ENCODE measurements at places on chromosomes 4 and X.

DNA sequence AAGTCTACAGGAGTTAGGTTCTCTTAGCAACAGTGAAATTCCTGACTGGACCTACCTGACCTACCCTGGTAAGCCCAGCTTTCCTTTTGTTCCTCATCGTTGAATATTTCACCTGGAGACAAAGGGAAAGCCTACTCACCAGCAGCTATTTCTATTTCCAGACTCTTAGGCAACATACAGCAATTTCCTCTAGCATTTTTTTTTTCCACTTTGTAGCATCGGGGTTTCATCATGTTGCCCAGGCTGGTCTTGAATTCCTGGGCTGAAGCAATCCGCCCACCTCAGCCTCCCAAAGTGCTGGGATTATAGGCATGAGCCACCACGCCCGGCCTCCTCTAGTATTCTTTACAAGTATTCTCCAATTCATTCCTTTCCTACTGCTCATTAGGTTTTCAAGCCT, 6.8 kb upstream of the S100G start:
- DNase-seq, result no peak

GRCh38 chr4:751676-752075, 46.0 kb downstream of the PCGF3 start:
- DNase-seq, result no peak

DNA sequence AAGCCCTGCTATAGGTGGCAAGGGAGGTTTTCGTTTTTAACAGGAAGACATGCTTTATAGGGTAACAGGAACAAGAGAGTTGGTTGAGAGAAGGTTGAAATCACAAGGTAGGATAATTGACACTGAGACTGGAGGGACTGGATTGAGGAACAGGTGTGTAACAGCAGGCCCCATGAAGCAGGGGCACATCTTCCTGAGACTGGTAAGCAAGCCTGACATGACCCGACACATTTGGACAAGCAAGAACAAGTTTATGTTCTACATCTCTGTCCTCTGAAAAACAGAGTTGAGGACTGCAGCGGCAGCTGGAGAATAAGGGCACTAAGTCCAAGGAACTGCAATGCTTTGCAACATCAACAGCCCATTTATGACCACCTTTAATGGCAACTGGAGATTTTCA, 5.2 kb downstream of the RPS4X start:
- no peak for DNase-seq

- DNase-seq, result no peak
Measured at GRCh38 chr4:140052050-140052449, 101.9 kb downstream of the MAML3 start.

GRCh38 chr4:183561905-183562304, 57.0 kb downstream of the ING2 start:
- DNase-seq, result no peak

DNA sequence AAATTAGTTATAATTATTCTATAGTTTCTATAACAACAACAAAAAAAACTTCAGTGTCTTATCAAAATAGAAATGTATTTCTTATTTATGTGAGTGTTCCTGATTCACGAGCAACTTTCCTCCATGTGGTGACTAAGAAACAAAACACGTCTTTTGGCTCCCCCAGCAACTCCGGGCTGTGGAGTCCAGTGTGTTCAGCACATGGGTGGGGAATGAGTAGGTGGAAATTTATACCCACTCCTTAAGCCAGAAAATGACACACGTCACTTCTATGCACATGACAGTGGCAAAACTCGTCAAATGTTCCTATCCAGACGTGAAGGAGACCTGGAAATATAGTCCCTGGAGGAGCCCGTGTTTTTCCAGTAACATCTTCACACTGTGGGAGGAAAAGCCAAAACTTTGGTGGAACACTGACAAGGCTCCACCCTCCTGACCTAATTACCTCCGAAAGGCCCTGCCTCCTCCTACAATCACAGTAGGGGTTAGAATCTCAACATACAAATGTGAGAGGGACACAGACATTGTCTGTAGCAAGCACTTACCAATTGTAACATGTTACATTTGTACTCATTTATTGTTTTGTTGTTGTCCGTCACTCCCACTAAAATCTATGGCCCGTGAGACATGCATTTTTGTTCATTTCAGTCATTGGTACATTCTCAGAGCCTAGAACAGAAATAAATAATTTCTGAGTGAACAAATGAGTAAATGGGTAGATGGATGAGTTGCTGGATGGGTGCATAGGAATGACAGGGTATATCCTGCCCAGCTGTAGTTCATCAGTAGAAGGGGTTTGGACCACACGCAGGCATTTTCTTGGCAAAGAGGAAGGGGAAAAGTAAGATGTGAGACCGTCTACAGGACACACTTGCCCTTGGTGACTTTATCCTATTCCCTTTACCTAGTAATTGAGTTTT, 605.8 kb upstream of the TENM3 start:
- no peak for DNase-seq

DNA sequence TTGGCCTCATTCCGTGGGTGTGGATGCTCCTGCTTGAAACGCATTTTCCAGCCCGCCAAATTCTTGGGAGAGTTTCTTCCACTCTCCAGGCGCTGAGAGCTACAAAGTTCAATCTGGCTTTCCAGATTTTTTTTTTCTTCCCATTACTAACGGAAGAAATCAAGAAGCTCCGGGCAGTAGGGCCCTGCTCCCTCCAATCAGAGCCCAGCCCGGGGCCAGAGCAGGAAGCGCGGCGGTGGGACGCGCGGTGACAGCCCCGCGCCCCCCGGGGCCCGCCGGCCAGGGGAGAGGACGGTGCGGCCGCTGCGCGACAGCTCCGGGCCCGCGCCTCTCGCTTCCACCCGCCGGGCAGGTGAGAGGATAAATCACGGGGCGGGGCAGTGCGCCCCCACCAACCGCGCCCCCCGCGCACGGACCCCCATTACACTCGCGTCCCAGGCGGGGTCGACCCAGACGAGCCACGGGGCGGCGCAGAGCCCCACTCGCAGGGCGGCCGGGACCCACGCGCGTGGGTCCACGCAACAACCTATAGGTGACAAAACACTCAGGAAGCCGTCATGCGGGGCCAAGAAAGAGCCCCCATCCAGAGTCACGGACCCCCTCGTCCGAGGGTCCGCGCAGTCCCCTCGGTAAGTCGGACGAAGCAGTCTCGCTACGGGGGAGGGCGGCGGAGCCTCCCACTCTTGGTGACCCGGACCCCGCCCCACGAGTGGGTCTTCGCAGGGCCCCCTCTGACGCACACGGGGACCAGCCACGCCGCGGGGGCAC, 868 bp downstream of the AFAP1 start:
- no peak for DNase-seq

- no peak for DNase-seq
Measured at GRCh38 chr4:168773388-168774195, 236.5 kb downstream of the CBR4 start.

- DNase-seq, result no peak
Measured at GRCh38 chrX:53715346-53715924, 28.9 kb upstream of the HUWE1 start.

GRCh38 chr4:25919676-25920075, 5.7 kb downstream of the SMIM20 start:
- DNase-seq, result no peak

- DNase-seq, result no peak
Measured at GRCh38 chr4:164115236-164115635, 620.7 kb downstream of the TMA16 start.

GRCh38 chr4:81472281-81473182, 825 bp upstream of the RASGEF1B start:
- DNase-seq, result peak; percentile 18

DNA sequence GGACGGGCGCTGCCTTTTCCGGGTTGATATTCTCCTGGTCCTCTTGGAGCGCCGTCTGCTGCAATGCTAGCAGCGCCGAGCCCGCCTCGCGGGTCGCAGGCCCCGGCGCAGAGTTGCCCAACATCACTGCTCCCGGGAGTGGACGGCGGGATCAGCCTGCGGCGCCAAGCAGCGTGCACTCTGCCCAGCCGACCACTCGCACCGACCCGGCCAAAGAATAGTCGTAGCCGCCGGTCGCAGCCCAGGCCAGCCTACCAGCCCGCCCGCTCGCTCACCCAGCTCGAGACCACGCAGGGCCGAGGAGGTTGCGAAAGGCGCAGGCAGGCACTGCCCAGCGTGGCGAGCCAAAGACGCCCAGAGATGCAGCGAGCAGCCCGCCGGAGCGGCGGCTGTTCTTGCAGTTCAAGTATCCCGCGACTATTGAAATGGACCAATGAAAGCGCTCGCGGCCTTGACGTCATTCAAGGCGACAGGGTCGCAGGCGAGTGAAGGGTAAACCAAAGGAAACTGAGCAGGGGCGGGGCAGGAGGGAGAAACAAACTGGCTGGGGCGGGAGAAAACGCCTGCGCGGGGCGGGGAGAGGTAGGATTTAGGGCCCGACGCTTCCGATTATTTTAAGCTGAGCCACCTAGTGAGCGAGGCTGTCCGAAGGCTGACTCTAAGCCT, at the start of gene CCNA2:
Gene CCNA2 (minus strand): TSS at position 379 of the 666 bp plus-strand sequence. CDS start 255 bp downstream, at position 124.
- DNase-seq, result peak; percentile 95

- DNase-seq, result no peak
Measured at GRCh38 chr4:65515646-65516045, 154.6 kb downstream of the EPHA5 start.

- no peak for DNase-seq
Measured at GRCh38 chrX:115911967-115912366, 258.6 kb upstream of the AGTR2 start.

DNA sequence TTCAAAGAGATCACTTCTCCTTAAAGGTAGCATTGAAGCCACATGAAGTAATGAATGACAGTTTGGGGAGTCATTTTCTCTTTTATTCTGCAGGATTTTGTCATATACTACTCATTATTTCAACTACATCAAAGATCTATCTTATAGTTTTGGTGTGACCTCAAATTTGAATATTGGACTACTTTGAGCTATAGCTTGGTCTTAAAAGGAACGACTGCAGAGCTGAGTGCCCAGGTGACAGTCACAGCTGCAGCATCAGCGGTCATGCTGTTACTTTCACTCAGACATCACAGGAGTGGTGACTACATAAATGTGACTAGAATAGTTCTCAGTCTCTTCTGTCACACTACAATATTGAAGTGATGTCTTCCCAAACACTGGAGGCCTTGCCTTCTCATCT, 10.7 kb upstream of the SPCS3 start:
- no peak for DNase-seq

- DNase-seq, result no peak
Measured at GRCh38 chrX:29940750-29941149, 274.6 kb upstream of the MAGEB2 start.

DNA sequence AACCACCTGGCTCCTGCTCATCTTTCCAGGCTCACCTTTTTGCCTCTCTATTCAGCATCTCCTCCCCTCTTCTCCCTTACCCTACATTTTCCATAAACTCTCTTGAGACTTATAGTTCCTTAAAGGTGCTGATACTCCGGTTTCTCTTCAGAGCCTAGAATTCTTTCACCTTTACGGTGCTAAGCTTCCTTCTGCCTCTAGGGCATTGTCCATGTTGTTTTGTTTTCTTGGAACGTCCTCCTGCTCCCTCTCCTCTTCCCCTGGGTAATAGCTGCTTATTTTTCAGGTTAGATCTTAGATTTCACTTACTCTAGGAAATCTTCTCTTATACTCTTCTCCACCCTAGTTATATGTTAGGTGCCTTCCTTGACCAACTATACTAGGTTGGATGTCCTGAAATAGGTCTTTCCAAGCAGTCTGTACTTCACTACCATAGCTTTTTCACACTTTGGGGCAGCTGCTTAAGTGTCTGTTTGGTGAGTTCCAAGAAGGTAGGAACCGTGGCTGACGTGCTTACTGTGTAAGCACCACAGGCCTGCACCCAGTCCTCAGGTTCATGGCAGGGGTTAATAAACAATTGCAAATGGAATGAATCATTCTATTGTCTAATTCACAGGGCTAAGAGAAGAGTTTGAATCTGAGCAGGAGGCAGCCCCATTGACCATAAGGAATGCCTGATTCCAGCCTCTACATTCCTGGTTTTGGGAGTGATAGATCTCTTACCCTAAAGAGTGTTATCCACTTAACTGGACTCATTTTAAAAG, 227.5 kb downstream of the MGST2 start:
- DNase-seq, result no peak

GRCh38 chr4:140150886-140151698, 2.9 kb downstream of the MAML3 start:
- no peak for DNase-seq

GRCh38 chrX:55135171-55135570, 46.4 kb downstream of the PAGE2 start:
- peak; percentile 0 for DNase-seq

GRCh38 chrX:1468250-1468772, 15.6 kb upstream of the ASMTL start:
- peak; percentile 63 for DNase-seq

DNA sequence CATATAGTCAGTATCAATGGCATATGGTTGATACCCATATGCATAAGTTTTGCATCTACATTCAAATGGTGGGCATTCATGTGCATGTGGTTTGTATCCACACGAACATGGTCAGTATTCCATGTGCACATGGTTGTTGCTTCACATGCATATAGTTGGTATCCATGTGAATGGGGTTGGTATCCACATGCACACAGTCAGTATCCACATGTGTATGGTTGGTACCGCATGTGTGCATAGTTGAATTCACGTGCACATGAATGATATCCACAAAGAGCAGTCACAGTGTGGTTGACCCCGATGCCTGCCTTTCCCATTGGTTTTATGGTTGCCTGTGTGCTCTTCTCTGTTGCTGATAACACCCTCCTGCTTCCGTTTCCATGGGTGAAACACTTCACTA, 427.9 kb downstream of the STIM2 start:
- DNase-seq, result no peak

DNA sequence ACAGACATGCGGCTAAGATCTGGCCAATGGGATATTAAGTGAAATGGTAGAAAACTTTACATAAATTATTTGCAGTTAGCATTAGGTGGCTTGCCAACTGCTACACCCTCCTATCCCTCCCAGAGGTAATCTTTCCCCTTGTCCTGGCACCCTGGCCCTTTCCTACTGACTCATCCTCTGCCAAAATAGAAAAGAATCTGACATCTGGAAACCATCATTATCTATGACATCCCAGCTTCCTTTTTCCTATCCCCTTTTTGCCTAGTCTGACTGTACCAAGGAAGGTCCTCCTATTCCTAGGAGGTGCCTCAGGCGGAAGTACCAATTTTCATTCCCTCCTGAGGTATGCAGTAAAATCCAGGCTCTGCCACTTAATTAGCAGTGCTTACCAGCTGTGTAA, 163.6 kb upstream of the KLF3 start:
- DNase-seq, result no peak

DNA sequence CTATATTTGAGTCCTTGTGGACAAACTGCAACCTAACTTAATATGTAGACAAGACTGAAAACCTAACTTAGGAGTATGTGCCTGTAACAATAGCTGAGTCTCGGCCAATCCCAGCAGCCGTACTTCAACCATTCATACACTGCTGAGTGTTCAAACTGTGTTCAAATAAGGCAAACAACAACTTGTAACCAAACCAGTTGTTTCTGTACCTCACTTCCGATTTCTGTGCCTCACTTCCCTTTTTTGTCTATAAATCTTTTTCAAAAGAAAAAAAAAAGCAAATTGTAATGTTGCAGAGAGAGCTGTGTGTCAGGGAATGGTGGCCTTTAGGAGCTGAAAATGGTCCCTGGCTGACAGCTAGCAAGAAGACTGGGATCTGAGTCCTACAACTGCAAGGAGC, 46.0 kb downstream of the GEMIN8 start:
- DNase-seq, result no peak

DNA sequence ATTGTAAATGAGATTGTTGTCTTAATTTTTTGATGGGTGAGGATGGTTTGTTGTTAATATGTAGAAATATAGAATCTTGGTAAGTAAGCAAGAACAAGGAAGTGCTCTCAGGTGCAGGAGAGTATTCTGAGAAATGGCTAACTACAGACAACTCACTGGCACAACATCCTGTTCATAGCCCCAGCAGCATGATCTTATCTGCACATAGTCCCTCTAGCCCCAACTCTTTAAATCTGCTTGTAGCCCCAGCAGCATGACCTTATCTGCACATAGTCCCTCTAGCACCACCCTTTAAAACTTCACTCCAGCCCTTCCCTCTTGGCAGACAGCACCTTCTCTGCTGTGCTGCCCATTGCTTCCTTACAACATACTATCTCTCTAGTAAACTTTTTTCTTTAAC, 1957.1 kb upstream of the ADGRL3 start:
- DNase-seq, result no peak

Data from activated CD4-positive, alpha-beta T cell treated with anti-CD3 and anti-CD28 coated beads for 24 hours (primary cell).